ENCODE measurements at places on chromosomes 5 and 9.

- DNase-seq, result no peak
These were observed 7.0 kb downstream of the PDCL start for GRCh38 chr9:122821278-122821943.

DNA sequence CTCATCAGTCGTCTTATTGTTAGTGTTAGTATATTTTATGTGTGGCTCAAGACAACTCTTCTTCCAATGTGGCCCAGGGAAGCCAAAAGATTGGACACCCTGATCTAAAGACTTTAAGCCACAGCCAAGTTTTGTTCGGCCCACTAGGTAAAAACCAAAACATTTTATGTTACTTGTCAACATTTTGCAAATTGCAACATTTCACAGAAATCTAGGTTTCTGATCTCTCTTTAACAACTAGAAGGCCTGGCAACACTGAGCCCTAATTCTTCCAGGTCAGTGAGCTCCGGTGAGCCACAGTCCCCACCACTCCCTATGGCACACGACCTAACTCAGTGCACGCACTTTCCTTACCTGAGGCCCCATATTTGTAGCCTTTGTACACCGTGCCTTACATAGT is 24.0 kb downstream of the MYO10 start:
- DNase-seq, result no peak

DNA sequence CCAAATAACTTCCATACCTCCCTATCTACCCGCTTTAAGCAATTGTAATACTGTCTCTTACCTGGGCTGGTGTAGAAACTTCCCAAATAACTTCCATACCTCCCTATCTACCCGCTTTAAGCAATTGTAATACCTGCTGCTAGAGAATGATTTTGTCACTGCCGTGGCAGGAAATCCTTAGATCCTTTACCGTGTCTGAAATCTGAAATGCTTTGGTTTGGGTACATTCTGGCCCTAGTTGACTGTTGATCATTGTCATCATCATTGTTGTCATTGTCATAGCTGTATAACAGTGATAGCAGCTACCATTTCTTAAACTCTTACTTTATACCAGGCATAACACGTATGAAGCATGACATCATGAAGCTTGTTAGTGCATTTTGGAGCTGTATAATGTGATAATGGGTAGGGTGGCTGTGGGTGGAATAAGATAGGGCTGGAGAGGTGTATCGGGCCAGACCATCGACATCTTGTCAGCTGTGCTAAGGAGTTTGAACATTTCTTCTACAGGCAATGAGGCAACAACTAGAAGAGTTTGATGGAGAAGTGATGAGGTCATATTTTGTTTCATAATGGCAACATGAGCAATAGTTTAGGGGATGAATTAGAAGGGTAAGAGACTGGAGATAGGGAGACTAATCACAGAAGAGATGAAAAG is 15.7 kb downstream of the PIP5K1B start:
- DNase-seq, result no peak

GRCh38 chr5:119385536-119386128 is 29.8 kb downstream of the TNFAIP8 start:
- no peak for DNase-seq

GRCh38 chr5:78758169-78758839 is 109.7 kb upstream of the LHFPL2 start:
- DNase-seq, result no peak

DNA sequence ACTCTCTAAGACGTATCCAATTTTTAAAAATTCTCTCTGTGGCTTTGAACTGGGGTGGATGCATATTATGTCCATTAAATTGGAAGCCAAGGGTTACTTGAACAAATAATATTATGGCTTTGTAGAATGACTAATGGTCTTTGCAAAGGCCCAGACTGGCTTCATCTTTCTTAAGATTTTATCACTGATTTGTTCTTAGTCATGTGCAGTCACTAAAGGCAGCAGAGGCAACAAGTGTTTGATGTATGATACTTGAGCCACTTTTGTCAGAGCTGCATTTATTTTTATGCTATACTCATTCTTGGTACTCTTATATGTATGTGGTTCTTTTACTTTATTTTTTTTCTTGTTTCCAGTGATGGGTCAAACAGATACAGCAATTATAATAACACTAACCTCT is 152.2 kb downstream of the NR2F1-AS1 start:
- no peak for DNase-seq

DNA sequence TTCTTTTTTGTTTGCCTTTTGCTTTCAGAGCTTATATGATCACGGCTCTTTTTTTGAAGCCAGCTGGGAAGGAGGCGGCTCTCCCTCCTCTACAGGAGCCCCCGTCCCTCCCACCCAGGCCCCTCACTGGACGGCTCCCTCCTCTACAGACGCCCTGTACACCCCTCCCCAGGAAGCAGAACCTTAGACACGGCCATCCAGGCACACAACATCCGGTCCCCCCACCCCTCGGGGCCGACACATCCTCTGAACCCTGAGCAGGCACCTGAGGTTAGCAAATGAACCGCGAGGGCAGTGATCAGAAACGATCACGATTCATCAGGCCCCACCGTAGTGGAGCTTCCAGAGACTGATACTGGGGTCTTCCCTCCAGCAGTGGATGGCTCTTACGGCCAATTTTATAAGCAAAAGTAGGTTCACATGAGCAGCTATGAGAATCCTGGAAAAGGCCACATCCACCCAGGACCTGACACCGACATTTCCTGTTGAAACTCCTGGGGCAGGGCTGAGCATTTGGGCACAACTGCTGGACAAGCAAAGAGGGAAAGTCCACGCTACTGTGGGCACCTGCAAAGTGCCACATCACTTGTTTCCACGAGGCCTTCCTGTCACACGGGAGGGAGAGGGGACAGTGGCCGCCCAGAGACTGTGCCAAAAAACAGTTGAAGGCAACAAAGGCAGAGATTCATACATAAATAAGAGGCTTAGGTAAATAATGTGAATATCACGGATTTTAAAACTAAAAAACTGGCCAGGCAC is 78.9 kb downstream of the SEMA4D start:
- no peak for DNase-seq

- DNase-seq, result no peak
These were observed 32.1 kb downstream of the PDGFRB start for GRCh38 chr5:150123542-150123941.

DNA sequence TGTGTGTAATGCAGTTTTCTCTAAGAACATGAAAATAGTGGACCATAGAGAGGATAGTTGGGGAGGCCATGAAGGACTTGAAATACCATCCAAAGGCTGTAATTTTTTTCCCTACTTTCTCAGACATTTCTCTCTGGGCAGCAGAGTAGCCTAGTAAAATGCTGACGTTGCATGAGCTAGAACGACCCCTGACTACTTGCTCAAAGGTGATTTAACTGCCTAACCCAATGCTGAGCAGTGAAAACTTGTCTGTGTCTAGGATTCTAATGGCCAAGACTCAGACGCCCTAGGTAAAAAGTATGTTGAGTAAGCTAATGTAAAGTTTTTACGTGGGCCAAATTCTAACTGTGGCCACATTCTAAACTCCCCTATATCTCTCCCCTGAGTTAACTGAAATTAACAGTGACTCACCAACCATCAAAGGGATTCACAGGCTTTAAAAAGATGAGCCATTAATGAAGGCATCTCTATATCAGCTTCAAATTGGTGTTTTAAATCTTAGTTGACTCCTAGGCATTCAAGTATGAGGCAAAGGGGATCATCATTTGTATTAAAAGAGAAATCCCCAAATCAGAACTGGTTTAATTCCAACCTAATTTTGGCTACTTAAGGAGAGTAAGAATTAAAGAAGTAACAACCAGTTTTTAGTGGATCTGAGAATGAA is 121.0 kb upstream of the GAS1 start:
- no peak for DNase-seq

DNA sequence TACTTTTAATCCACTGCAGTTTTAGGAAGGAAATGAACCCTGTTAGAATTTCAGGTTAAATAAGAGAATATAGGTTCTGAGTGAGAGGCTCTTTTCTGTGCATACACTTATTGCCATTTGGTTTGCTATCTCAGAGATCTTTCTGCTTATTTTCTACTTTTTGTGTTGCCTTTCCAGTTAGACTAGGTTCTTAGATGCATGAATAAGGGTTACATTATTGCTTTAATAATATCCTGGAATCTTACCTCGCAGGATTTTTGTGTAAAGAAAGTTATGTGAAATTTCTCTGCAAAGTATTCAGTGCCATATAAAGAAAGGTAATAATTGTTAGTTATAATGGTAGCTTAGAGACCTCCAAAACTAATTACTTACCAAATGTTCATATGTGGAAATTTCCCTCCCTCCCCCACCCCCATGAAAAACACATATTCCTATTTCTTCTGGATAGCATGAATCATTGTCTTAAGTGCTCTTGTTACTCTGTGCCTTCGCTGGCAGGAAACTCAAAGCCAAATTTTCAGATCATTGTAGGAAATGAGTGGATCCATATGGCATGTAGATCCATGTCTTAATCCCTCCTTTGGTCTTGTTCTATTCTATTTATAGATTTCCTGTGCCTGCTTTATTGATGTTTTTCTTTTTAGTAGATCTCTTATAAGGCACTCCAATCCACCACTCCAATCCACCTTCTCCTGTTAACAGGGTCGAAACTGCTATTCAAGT is 2.7 kb upstream of the APBA1 start:
- DNase-seq, result no peak

DNA sequence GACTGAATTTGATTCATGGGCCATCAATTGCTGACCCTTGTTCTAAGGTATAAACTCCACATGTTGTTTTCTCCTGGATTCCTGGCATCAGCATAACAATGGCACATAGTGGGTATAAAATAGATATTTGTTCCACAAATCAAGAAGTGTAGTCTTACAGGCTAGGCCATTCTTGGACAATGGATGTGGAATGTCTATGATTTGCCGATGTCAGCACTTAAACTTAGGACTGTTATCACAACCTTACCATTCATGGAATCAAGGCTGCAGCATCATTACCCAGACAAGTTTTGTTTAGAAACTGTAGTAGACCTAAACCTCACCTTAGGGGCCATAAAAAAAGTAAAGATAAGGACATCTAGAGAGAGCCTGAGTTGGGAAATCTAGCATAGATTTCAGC is 680.0 kb downstream of the BRINP1 start:
- no peak for DNase-seq

DNA sequence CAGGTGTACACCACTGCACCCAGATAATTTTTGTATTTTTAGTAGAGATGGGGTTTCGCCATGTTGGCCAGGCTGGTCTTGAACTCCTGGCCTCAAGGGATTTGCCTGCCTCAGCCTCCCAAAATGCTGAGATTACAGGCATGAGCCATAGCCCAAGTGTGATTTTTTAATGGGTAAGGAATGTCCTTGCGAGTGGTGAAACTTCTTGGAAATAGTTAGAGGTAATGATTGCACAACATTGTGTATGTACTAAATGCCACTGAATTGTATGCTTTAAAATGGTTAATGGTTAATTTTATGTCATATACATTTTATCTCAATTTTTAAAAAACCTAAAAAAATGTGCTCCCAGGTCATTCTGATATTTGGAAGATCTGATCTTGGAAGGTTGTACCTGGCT is 59.9 kb upstream of the IL6ST start:
- no peak for DNase-seq
